Adrenal gland (tissue), 19 donors: ENCODE measurements at places on chromosomes 2 and 18. TPM values are rescaled to one million over a fixed set of nuclear protein-coding genes. Genes with fewer than 3 reads are reported as not detected.

The ALLC gene
- total RNA-seq, result 0.57 TPM

The MDH1B gene
- total RNA-seq, result 0.88 TPM

The UGT1A8 gene
- total RNA-seq, result not detected

The OSGEPL1 gene
- total RNA-seq, result 6.9 TPM

The KHK gene
- 14.4 TPM for total RNA-seq

The PDE11A gene
- total RNA-seq, result 0.56 TPM
